ENCODE measurements at places on chromosomes 4 and X. TPM values are rescaled to one million over a fixed set of nuclear protein-coding genes. Genes with fewer than 3 reads are reported as not detected.

Gene HTR2C
- not detected for total RNA-seq

- DNase-seq = no peak
Observed at GRCh38 chr4:165326831-165327210, 648 bp upstream of the MSMO1 start.

GRCh38 chrX:84182516-84182915, 5.5 kb downstream of the RPS6KA6 start:
- no peak for DNase-seq

Gene KLB
- 4.6 TPM for total RNA-seq

Gene BMX
- total RNA-seq = 4.2 TPM

DNA sequence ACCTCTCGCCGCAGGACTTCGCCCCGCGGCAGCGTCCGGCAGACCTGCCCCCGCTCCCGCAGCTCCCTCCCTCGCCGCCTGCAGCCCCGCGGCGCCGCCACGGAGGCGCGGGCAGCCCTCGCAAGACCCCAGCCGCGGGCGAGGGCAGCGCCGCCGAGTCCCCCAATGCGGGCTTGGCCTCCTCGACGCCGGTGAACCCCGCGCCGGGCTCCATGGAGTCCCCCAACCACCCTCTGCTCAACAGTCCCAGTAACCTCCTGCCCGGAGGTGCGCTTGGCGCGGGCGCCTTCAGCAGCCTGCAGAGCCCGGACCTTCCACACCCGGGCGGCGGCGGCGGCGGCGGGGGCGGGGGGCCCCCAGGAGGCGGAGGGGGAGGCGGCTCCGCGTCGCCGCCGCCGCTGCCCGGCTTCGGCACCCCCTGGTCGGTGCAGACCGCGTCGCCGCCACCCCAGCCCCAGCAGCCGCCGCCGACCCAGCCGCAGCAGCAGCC, 1.2 kb downstream of the CPEB2 start:
- peak; percentile 62 for DNase-seq

- no peak for DNase-seq
Observed at GRCh38 chr4:36172656-36173055, 71.7 kb downstream of the ARAP2 start.

Data from breast epithelium (tissue), 4 donors.